ENCODE measurements at places on chromosomes 6 and 20.

GRCh38 chr6:167789358-167789757 lies 37.4 kb upstream of the AFDN start:
- DNase-seq: no peak

DNA sequence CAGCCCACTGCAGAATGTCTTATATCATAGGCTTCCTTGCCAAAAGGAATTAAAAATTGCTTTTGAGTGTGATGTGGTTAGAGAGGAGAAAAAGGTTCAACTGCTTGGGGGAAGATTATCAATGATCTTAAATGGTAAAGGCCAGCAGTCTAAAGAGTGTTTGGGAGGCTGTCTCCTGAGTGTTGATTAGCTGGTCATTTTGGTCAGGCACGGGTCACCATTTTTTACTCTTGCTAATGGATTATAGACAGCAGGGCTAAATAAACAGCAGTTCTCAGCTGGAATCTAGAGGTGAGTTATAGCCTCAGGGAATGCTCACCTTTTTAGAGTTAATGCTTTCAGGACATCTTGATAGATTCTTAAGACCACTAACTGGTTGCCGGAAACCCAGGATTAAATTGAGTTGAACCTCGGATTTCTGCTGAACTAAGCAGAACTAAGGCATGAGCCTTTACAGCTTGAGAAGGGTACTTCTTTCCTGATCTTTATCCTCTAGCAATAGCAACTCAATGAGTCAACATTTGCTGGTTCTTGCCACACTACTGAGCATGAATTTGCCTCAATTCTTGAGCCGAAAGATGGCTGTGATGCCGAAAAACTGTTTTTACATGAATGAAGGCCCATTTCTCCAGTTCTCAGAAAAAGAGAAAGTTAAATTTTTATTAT lies 120.4 kb downstream of the LRRC1 start:
- DNase-seq: no peak

DNA sequence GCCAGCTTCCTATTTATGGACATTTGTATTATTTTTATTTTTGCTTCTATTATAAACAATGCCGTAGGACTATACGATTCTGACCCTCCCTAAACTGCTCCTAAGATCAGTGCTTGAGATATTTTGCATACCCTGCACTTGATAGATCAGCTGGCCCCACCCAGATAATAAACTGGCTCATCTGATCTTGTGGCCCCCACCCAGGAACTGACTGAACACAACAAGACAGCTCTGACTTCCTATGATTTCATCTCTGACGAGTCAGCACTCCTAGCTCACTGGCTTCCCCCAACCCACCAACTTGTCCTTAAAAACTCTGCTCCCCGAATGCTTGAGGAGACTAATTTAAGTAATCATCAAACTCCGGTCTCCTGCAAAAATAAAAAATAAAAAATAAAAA lies 34.9 kb upstream of the TFAP2A start:
- DNase-seq: no peak

DNA sequence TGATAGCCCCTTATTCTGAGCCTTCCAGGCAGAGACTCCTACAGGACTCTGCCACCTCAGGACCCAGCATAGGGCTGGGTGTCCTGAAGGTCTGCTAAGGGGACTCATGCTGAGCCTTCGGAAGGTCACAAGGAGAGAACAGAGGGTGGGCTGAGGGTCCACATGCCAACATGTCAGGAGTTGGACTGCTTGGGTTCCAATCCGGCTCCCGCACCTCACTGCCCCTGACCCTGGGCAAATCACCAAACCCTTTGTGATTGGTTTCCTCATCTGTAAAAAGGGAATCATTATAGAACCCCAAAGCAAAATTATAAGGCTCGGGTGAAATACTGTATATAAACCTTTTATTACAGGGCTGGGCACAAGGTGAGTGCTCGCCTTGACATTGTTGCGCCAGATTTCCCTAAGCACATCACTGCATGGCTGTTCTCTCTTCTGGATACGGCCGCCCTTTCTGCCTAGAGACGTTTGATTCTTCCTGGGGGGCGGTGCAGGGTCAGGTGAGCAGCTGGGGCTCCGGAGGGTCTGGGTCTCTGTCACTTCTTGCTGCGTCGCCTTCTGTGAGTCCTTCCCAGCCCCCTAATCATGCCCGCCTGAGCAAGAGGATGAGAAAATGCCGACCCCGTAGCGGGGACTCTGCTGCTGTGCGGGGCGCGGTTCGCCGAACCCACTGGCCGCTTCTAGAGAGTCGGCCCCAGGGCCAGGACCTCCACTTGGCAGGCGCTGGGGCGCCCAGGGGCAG lies 90.5 kb upstream of the EPB41L1 start:
- DNase-seq: no peak

GRCh38 chr20:46286977-46287376 lies 21.3 kb downstream of the CDH22 start:
- DNase-seq: no peak

- DNase-seq: no peak
Observed at GRCh38 chr6:144617708-144618107, 332.6 kb downstream of the UTRN start.

DNA sequence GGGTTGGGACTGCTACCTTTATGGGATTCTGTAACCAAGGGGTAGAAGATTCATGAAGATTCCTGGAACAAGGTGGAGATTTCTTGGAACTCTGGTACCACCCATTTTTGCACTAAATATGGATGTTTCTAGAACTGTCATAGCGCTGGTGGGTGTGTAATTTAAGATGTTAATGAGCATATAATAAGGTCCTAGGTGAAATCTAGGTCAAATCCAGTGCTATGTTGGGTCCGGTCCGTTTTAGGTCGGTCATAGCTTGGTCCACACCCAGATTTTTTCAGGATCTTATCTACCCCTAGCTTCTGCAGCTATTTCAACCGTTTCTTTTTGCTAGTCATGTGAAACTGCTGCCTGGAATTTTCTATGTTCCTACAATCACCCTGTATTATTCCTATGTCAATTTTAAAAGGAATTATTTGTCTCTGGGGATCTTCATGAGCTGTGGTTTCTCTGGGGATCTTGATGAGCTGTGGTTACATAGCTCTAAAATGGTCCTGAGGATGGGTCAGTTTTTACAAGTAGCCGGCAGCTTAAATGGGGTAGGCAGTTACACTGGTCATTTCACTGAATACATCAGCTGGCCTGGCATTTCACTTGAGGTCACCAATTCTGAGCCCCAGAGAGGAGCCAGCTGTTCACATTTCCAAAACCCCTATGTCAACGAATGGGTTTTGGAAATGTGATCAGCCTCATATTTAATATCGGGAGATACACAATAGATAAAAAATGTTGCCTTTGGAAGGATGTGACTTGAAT lies 652.3 kb upstream of the FLRT3 start:
- DNase-seq: no peak
